ENCODE measurements at places on chromosomes 1 and 21.

DNA sequence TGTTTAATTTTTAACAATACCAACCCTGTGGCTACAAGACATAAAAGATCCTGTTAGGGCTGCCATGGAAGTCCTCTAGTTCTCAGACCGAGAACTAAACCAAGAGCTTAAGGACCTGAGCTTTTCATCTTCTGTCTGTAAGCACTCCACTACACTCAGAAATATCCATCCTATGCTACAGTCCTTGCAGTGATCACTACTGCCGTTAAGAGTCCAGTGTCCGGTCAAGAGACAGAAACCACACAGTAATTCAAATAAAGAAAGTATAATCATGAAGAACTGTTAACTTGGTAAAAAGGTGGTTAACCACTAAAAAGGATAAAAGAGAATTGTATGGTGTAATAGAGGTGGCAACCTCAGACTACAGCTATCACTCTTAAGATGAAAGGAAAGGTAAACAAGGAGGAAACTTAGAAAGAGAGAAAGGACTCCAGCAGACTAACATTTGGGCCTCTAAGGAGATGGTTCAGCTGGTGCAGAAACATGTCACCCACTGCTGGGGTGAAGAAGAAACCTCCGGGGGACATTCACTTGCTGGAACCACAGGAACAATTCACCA is 22.1 kb upstream of the PRDX6 start:
- no peak for DNase-seq
- no peak overlapping the region for H3K27ac ChIP-seq
- peaks cover 8% of the 10 kb centered on the region for H3K4me1 ChIP-seq
- peaks cover 6% of the 10 kb centered on the region for H3K36me3 ChIP-seq

GRCh38 chr1:75079538-75080290 is 54.5 kb upstream of the LHX8 start:
- H3K4me1 ChIP-seq: no peaks in the 10 kb centered on the region
- H3K27me3 ChIP-seq: no peaks in the 10 kb centered on the region
- H3K27ac ChIP-seq: no peak overlapping the region

GRCh38 chr1:1355416-1355815 is 2.9 kb downstream of the MXRA8 start:
- H3K4me1 ChIP-seq: peaks cover 36% of the 10 kb centered on the region
- H3K4me3 ChIP-seq: peak overlapping the region; percentile 13
- H3K27me3 ChIP-seq: peaks cover 84% of the 10 kb centered on the region
- no peaks in the 10 kb centered on the region for H3K36me3 ChIP-seq
- DNase-seq: no peak
- no peak overlapping the region for H3K27ac ChIP-seq

GRCh38 chr1:15902882-15903281 is 55.4 kb downstream of the SPEN start:
- H3K36me3 ChIP-seq: no peaks in the 10 kb centered on the region
- H3K4me3 ChIP-seq: no peak overlapping the region
- no peak for DNase-seq
- peaks cover 68% of the 10 kb centered on the region for H3K4me1 ChIP-seq

- H3K27me3 ChIP-seq: no peaks in the 10 kb centered on the region
- H3K4me3 ChIP-seq: no peak overlapping the region
- DNase-seq: no peak
Measured at GRCh38 chr1:169110236-169110635, 3.7 kb downstream of the ATP1B1 start.

- H3K27me3 ChIP-seq: peaks cover 37% of the 10 kb centered on the region
- peak overlapping the region; percentile 87 for H3K4me3 ChIP-seq
- H3K4me1 ChIP-seq: peaks cover 5% of the 10 kb centered on the region
- no peak for DNase-seq
- H3K36me3 ChIP-seq: no peaks in the 10 kb centered on the region
Measured at GRCh38 chr1:184036517-184036949, 995 bp downstream of the COLGALT2 start.

DNA sequence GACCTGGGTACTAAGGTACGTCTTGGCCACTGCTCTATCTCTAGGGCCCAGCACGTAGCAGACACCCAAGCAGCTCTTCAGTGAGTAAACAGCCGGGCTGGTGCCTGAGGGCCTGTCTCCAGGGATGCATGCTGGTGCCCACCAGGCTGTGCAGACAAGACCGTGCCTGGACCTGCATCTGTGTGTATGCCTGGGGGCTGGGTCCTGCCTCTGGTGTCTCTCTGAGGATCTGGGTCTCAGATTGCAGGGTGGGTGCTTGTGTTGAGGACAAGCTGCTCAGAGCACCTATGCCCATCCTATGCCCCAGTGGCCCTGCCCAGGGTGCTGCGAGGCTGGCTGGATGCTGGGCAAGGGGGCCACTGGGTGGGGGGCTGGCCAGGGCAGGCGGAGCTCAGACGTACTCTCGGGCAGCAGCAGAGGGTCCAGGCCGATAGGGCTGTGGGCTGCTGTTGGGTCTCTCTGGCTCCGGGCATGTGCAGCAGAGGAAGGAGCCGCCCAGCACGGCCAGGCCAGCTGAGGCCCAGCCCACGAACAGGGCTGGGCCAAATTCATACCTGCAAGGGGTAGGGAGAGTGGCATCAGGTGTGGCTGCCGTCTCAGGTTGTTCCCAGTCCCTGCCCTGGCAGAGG is 4.4 kb downstream of the CLDN19 start:
- H3K27me3 ChIP-seq: no peaks in the 10 kb centered on the region
- H3K36me3 ChIP-seq: no peaks in the 10 kb centered on the region
- peaks cover 19% of the 10 kb centered on the region for H3K4me1 ChIP-seq
- no peak overlapping the region for H3K4me3 ChIP-seq
- H3K27ac ChIP-seq: no peak overlapping the region

DNA sequence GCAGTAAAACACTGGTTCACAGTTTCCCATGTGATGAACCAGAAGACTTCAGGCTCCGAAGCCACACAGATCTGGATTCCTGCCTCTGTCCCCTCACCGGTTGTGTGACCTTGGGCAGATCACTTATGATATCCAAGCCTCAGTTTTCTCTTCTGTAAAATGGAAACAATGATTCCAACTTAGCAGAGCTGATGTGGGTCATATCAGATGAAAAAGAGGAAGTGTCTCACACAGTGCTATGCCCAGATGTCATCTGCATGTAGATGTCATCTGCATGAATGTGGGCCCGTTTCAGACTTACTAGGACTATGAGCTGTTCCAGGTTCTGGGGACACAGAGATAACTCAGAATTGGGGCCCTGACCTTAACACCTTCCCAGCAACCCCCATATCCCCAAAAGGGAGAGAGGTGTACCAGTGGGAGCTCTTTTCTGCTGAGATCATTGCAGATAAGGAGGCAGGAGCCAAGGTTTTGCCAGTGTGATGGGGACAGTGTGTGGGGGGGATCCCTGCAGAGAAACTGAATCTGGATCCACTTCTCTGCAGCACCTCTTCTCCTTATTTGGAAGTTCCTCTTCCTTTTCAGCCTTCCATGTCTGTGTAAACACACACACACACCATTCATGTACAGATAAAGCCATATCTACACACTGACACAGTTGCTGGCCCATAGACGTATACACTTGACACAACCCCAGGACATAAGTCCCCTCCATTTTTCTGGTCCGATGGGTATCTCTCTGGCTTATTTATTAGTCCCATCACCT is 5.0 kb upstream of the ADGRB2 start:
- no peaks in the 10 kb centered on the region for H3K36me3 ChIP-seq
- peaks cover 33% of the 10 kb centered on the region for H3K27me3 ChIP-seq
- H3K4me1 ChIP-seq: peaks cover 23% of the 10 kb centered on the region
- no peak overlapping the region for H3K27ac ChIP-seq

DNA sequence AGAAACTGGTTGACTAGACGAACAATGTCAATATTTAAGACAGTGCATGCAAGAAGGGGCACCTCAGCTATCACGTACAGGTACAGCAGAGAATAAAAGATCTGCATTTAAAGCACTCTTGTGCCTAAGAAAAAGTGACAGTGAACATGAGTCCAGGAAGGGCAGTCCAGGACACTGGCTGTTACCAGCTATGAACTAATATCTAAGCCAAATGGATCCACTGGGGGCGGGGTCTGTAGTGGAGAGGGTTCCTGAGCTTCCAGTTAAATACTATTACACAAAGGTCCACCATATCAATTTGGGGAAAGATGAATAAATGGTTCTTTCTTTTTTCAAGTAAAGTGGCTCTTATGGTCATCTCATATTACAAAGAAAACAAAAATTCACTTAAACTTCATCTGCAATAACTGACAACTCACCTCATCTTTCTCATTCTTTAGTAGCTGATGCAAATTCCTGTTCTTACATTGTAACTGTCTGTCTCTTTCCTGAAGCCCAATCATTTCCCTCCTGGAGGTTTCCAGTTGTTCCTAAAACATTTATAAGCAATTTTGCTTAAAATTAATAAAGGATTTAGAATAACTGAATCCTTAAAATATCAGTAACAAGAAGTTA is 24.5 kb downstream of the SSX2IP start:
- no peaks in the 10 kb centered on the region for H3K4me1 ChIP-seq
- H3K36me3 ChIP-seq: peaks cover 12% of the 10 kb centered on the region
- no peak for DNase-seq

DNA sequence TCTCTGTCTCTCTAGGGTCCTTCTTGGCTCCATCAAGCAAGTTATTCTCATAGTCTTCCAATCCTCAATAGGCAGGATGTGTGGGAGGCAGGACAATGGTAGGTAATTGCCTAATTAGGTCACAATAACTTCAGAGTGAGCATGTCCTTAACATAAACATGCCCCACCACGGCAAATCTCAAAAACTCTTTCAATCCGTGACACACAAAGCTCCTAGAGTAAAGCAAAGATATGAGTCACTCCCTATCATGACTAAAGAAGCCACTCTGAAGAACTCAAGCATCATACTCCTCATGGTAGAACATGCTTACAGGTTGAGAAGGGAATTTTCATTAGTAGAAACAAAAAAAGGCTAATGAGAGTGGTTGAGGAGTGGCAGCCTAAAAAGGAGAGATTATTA is 4.9 kb downstream of the HAO2 start:
- H3K4me3 ChIP-seq: no peak overlapping the region
- peaks cover 11% of the 10 kb centered on the region for H3K4me1 ChIP-seq
- no peaks in the 10 kb centered on the region for H3K27me3 ChIP-seq
- H3K36me3 ChIP-seq: no peaks in the 10 kb centered on the region
- H3K27ac ChIP-seq: no peak overlapping the region

DNA sequence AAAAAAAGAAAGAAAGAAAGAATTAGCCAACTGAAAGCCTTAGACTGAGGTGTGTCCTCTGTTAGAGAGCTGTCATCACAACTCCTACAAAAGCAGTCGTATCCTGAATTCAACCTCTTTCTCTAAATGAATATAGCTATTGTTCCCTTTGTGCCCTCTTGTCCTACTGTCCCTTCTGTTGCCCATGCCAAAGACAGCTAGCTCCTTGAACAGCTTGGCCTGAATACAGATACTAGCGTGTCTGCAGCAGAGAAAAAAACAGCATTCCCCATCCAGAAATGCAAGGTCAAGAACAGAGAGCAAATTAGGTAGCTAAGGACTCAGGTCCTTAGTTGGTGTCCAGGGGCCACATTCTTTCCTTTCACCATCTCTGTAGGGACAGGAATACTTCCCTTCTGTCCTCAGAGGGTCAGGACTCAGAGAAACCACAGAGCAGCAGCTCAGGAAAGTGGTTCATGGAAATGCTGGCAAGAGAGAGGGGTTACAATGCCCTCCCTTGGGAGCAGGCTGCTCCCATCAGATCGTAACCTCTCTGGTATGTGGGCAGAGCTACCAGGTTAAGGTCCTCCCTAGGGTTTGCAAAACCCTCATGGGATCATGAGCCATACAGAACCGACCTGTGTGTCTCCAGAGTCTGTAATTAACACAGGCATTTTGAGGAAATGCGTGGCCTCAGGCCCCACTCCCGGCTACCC is 1.8 kb upstream of the ZBTB48 start:
- no peaks in the 10 kb centered on the region for H3K27me3 ChIP-seq
- H3K27ac ChIP-seq: no peak overlapping the region
- no peak for DNase-seq
- H3K36me3 ChIP-seq: no peaks in the 10 kb centered on the region
- no peak overlapping the region for H3K4me3 ChIP-seq
- peaks cover 34% of the 10 kb centered on the region for H3K4me1 ChIP-seq

DNA sequence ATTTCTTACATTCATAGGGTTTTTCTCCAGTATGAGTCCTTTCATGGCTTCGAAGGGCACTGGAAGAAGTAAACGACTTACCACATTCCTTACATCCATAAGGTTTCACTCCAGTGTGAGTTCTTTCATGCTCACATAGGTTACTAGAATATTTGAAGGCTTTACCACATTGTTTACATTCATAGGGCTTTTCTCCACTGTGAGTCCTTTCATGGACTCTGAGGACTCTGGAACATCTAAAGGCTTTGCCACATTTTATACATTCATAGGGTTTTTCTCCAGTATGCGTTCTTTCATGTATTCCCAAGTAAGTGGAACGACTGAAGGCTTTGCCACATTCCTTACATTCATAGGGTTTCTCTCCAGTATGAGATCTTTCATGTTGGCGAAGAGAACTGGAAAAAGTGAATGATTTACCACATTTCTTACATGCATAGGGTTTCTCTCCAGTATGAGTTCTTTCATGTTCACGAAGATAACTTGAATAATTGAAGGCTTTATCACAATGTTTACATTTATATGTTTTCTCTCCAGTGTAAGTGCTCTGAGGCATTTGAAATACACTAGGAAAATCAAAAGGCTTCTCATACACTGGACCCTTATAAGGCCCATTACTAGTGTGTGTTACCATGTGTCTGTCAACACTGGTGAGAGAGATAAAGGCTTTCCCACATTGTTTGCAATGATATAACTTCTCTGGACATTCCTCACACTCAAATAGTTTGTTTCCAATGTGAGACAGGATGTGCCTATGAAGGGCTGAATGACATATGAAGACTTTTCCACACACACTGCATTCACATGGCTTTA is 29.9 kb upstream of the ZNF695 start:
- H3K27me3 ChIP-seq: no peaks in the 10 kb centered on the region
- H3K36me3 ChIP-seq: peaks cover 80% of the 10 kb centered on the region
- no peaks in the 10 kb centered on the region for H3K4me1 ChIP-seq
- H3K27ac ChIP-seq: no peak overlapping the region
- no peak for DNase-seq
- H3K4me3 ChIP-seq: no peak overlapping the region
